ENCODE measurements at places on chromosomes 3 and 15.

GRCh38 chr3:49351521-49352011, 6.6 kb downstream of the GPX1 start:
- DNase-seq, result no peak

DNA sequence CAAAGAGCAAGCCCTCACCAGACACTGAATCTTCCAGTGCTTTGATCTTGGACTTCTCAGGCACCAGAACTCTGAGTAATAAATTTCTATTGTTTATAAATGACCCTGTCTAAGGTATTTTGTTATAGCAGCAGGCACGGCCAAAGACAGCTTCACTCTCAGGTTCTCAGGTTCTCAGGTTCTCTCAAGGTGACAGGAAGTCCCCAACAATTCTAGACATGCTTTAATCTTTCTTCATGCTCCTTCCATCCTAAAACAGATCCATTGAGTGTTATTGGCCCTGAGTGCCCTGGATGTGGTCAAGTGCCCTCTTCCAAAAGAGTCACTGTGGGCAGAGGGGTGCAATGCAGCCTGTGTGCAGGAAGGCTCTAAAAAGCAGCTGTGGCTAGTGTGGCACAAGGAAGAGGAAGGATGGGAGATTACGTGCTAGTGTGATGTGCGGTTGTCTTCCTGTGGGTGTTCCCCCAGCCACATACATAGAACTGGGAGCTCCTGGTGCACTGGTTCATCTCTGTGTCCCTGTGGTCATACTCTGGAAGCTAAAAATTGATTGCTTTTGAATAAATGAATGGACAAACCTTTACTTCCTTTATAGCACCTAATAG, 11.0 kb upstream of the RAB7A start:
- no peak for DNase-seq

GRCh38 chr15:65404186-65404872, 18.4 kb downstream of the IGDCC4 start:
- DNase-seq, result no peak

GRCh38 chr3:183369117-183369516, 59.3 kb downstream of the MCF2L2 start:
- DNase-seq, result no peak

DNA sequence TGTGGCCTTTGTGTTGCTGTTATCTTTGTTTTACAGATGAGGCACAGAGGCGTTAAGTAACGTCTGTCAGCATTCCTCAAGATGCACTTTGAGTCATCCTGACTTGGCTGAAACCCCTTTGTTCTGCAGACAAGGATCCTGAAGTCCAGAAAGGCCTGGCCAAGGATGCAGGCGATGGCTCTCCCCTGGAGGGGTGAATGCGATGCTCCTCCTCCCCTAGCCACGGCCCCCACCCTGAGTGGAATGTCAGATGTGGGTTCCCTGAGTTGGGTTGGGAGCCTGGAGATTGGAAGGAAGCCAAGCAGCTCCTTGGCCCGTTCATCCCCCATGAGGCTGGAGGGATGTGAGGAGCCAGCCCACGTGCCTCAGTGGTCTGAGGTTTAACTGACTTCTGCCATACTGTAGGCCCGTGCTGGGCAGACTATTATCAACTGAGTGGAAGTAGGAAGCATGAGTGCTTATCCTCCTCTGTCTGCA, 43.3 kb downstream of the POMGNT2 start:
- no peak for DNase-seq

DNA sequence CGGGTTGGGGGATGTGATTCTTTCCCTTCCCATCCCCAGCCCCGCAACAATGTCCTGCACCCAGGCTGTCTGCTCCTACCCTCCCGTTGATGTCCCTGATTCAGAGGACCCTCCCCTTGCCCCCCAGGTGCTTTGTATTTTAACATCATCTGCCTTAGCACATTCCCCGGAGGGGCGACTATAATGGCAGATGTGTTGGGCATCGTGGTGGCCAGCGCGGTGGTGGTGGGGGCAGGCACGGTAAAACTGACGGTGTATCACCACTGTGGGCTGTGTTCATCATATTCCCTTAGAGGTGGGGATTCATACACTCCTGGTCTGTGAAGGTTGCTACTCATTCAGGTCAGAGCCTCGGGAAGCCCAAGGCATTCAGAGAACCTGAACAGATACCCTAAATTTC, 173.0 kb downstream of the ADAMTS17 start:
- DNase-seq, result no peak

DNA sequence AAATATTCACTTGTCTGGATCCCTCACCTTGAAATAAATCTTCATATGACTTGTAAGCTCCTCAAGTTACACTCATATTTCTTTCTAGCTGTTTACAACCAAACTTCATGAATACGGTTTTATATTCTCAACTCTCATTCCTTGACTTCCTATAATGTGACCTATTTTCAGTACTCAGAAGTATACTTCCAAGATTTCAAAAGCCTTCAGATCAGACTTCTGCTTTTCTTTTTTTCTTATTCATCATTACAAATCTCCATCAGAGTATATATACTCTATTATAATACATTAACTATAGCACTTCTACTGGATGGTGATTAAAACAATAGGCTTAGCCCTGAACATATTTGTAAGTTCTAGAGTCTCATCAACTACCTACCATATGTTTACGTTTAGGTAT, 123.6 kb upstream of the ALCAM start:
- DNase-seq, result no peak

DNA sequence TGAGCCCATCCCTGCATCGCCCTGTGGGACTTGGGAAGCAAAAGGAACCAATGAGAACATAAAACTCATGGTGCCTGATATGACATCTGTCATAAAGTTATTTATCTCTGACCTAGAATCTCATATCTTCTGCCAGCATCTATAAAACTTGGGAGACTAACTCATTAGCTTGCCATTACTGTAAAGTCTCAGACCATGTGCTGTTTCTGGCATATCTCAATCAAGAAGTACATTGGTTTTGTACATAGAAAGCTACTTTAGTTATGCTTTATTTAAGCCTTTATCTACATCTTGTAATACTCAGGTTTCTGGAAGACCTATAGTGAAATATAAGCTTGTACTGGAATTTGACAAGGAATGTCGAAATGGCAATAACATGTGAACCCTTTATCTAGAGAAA, 112.5 kb downstream of the ZNF385D start:
- DNase-seq, result no peak

- DNase-seq, result no peak
Observed at GRCh38 chr3:61141697-61142096, 109.6 kb downstream of the FHIT start.

- DNase-seq, result no peak
Observed at GRCh38 chr15:88994286-88994685, 81.1 kb upstream of the MFGE8 start.

GRCh38 chr15:96796841-96797240, 466.3 kb downstream of the NR2F2 start:
- no peak for DNase-seq

DNA sequence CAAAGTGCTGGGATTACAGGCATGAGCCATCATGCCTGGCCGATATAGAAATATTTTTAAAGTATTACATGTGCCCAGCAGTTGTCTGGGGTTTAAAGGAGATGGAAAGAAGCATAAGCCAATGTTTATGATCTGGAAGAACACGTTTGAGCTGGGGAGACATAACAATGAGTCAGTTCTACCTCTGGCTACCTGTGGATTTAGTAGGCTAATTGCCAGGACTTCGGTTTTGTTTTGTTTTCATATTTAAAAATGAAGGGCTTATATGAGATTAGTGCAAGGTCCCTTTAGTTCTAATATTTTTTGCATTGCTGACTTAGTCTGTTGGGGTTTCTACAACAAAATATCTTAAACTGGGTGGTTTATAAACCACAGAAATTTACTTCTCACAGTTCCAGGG, 22.9 kb upstream of the TNFSF10 start:
- no peak for DNase-seq

DNA sequence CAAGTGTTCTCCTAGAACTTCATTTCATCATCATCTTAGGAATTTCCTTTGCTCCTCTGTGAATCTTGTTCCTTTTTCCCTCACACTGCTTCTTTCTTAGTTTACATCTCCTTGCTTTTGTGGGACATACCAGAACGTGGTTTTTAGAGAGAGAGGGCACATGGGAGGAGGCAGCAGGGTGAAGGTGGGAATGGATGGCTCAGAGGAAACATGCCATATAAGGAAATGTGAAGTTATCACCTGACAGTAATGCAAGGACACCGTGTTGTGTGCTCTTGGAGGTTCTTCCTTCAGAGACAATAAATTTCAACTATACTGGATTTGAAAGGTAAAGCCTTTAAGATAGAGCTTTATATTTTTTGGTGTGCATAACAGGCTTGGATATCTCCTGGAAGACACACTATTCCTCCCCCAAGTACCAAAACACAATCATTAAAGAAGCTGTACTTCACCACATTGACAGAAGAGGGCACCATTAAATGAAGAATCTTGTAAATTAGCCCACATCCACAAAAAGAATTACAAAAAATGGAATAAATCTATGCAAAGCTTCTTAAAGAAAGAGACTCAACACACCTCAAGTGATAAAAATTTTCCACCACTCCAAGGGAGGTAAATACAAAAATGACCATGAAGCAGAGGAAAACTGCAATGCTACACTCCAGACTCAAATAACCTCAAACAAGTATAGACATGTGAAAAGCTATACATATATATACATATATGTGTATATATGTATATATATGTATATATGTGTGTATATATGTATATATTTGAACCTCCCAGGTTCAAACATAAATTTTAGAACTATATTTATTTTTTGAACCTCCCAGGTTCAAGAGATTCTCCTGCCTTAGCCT, 26.1 kb downstream of the RPL39L start:
- no peak for DNase-seq

- DNase-seq, result no peak
Observed at GRCh38 chr3:36197151-36197550, 183.2 kb upstream of the STAC start.

DNA sequence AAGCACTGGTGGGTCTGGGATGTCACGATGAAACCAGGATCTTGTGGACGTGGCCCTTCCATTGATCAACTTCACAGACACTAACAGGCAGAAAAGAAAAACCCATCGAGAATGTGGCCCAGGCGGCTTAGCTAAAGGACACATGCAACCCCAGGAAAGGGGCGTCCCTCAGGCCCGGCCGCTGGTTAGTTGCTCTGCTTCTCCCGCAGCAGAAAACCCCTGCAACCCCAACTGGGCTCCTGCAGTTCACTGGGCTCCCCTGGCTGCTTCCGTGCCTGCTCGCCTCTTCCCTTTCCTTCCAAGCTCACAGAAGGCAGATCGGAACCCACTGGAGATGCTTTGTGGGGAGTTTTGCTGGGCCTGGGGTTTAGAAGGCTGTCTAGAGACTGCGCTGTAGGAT, 1.1 kb downstream of the GASK1A start:
- DNase-seq, result no peak

DNA sequence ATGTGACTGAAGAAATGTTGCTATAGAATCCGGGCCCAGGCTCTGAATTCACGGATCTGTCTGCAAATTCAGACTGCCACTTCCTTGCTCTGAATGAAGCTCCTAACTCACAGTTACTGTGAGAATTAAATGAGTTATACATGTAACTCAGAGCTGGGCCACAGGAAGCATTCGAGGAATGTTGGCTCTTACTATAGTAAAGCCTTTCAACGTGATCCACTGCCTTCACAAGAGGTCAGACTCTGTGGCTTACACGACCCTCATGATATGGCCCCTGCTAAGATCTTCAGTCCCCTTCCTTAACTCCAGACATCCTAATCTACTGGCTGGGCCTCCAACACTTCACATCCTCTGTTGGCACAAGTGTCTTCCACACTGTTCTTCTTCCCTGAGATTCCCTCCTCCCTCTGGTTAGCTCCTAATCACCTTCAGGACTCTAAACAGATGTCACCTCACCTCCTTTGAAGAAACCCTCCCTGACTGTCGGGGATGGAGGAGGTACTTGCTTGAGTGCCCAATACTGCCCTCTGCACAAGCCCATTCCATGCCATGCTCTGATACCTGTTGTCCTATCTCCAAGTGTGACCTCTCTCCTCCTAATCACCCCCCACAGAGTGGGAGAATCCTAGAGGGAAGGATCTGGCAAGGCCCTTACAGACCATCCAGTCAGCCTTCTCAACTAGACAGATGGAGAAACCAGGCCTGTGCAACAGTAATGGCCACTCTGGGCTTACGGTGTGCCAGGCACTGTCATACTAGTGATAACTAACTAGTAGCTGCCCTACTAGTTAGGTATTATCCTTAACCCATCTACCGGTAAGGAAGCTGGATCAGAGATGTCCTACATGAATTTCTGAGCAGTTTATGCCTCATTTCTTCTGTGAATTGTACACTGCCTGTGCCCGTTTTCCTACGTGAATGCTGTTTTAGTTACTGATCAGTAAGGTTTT, 1.3 kb downstream of the ACTR8 start:
- DNase-seq, result no peak

DNA sequence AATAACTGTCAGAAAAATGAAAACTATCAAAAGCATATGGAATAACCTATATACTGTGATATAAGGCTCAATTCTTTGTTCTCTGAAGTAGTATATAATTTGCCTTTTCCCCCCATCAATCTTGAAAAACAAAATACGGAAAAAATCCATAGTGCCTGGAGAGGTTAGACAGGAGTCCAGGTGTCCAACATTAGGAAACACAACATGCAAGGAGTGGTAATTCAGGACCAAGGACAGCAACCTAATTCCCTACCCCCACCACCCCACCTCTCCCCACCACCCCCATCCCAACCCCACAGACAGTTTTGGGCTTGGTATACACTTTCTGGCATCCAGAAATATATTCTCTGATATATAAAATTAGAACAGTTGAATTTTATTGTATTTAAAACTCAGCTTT, 55.1 kb upstream of the SLC25A26 start:
- no peak for DNase-seq

DNA sequence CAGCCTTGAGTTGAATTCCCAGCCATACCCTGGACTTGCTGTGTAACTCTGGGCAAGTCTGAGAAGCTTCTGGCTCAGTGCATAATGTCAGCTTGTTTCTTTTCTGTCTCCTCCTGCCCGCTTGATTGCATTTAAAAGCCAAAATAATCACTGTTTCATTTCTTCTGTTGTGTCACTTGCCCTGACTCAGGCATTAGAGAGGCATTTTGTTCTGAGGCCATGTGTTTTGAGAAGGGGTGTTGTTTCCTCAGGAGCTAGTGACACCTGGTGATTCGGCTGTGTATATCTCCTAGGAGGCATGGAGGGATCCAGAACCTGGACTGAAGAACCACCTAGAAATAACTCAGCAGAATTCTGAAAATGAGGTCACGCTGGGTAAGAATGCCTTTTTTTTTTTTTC, 16.0 kb downstream of the WDR73 start:
- no peak for DNase-seq
